H7 (cell line): ENCODE measurements at places on chromosomes 12 and 14.
A peak's percentile ranks its signal among the peaks of the same experiment; 100 is the strongest.

GRCh38 chr14:72643317-72643801 is 250.5 kb downstream of the DPF3 start:
- no peak for DNase-seq

- DNase-seq = no peak
Observed at GRCh38 chr14:77225892-77226557, 44.4 kb downstream of the TMEM63C start.

GRCh38 chr12:16530268-16530850 is 75.6 kb downstream of the LMO3 start:
- DNase-seq = no peak

DNA sequence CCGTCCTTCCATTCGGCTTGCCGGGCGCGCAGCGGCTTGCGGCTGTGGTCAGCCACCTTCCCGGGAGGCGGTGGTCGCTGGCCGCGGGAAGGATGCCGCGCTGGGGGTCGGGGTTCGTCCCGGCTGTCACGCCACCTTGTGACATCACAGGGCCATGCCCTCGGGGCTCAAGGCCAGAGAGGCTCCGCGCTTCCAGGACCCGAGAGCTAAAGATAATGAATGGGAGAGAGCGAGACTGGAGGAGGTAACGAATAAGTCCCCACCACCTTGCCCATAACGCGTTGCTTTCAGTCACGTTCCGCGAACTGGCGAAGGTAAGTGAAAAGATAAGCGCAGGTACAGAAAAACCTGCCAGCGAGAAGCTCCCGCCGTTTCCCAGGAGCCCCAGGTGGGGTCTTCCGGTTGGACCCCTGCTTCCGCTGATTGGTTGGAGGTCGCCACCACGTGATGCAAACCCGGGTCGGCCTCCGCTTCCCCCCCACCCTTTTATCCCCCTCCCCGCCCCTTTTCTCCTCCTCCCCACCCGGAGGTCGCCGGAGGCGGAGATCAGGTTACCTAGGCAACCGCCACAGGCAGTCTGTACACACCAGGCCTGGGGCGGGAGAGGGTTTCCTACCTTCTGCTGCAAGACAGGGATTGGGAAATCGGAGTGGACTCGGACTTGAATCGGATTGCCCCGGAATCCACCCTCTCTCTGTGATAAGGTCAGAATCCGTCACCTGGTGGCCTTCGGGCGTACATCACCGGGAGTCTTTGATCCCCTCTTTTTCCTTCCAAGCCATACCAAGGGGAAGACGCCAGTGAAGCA is at the start of gene LRRC9:
Gene LRRC9 (plus strand): TSS at position 575 of the 808 bp plus-strand sequence.
- peak; percentile 88 for DNase-seq

GRCh38 chr12:87332987-87333726 is 696.0 kb downstream of the C12orf50 start:
- no peak for DNase-seq

- no peak for DNase-seq
Observed at GRCh38 chr14:63764103-63764502, 36.2 kb upstream of the SGPP1 start.

GRCh38 chr14:101022121-101022520 is 118.6 kb upstream of the RTL1 start:
- no peak for DNase-seq

- DNase-seq = no peak
Observed at GRCh38 chr14:36591482-36591881, 9.1 kb upstream of the NKX2-8 start.

- no peak for DNase-seq
Observed at GRCh38 chr12:29225834-29226233, 76.8 kb downstream of the FAR2 start.

GRCh38 chr12:95805864-95806671 is 15.5 kb upstream of the NTN4 start:
- no peak for DNase-seq

DNA sequence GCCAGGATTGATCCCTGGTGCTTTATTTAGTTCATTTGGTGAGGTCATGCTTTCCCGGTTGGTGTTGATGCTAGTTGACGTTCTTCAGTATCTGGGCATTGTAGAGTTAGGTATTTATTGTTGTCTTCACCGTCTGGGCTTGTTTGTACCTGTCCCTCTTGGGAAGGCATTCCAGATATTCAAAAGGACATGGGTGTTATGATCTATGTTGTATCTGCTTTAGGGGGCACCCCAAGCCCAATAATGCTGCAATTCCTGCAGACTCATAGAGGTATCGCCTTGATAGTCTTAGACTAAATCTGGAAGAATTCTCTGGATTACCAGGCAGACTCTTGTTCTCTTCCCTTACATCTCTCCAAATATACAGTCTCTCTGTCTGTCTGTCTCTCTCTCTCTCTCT is 42.1 kb downstream of the AK7 start:
- DNase-seq = no peak

- DNase-seq = no peak
Observed at GRCh38 chr12:94954029-94954685, 49.3 kb downstream of the NDUFA12 start.

GRCh38 chr14:95472819-95473251 is 43.6 kb downstream of the SYNE3 start:
- DNase-seq = no peak

DNA sequence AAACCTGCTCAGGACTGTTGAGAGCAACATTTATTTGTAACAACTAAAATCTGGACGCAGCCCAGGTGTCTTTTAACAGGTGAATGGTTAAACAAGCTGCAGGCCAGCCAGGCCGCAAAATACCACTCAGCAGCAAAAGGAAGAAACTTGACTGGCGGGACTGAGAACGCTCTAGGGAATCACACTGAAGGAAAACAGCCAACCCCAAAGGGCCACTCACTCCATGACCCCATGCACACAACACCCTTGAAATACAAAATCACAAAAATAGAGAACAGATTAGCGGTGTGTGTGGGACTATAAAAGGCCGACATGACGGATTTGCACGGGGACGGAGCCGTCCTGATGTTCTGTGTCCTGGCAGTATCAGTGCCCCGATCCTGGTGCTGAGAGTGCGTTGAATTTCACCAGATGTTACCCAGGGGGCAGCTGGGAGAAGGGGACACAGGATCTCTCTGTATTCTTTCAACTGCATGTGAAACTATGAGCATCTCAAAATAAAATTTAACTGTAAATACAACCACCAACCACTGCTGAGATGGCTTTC is 23.0 kb downstream of the VPS37B start:
- DNase-seq = no peak

DNA sequence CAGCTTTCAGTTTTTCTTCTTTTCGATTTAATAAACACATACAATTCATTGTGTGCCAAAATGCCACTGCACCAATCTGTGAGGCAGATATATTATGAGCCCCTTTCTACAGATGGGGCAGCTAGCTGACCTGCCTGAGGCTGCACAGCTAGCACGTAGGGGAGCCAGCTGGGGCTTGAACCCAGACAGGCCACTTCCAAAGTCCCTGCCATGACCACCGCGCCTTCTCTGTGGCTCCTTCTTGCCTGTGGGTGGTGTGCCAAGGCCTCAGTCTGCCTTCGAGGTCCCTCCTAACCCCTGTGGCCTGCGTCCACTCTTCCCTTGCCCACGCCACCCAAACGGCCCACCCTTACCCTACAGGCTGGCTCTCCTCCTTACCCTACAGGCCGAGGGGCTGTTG is 16.2 kb downstream of the FAM222A start:
- no peak for DNase-seq

GRCh38 chr12:38516418-38516817 is 199.8 kb downstream of the ALG10B start:
- no peak for DNase-seq

GRCh38 chr14:87676814-87677437 is 316.1 kb downstream of the GALC start:
- DNase-seq = no peak

DNA sequence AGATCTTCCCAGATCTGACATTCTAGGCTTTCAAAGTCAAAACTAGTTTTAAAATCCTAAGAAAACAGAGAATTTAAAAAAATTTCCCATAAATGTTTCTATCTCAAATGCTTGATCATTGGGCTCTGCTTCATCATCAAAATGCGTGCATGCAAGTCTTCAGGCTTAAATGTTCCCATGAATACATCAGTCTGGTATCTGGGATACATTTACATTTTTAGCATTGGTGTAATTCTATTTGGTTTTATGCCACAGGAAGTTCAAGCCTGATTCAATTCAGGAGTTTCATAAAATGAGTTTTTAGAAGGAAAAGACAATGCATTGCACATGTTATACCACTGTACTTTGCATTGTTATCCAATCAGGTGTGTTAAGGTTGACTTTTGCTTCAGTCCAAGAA is 336.4 kb downstream of the PCNX1 start:
- DNase-seq = no peak

DNA sequence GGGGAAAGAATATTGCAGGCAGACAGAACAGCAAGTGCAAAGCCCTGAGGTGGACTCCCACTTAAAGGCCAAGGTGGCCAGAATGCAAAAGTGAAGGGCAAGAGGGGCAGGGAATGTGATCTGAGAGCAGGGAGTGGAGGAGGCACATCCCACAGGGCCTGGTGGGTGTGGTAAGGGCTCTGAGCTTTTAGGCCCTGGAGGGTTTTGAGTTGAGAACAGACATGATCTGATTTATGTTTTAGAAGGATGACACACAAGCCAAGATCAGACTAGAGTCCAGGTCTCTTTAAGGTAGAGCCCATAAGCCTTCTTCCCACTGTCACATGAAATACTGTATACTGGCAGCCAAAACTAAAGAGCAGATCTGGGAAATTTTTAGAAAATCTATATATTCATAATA is 162.5 kb downstream of the SLC38A4 start:
- no peak for DNase-seq

DNA sequence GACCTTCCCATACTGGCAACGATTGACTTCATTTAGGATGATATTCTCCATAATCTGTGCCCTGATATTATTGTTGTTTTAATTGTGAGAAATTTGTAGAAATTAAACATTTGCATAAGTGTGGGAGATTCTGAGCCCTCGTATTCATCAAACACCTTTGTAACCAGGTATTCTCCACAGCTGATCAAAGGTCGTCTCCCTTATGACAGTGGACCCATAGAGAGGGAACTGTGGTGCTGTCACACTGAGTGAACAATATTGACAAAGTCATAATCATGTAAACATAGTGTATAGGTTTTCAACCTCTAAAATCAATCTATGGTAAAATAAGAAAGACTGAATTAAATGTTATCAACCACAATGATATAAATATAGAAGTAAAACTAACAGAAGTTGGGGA is 14.9 kb upstream of the PLEKHG3 start:
- DNase-seq = no peak

DNA sequence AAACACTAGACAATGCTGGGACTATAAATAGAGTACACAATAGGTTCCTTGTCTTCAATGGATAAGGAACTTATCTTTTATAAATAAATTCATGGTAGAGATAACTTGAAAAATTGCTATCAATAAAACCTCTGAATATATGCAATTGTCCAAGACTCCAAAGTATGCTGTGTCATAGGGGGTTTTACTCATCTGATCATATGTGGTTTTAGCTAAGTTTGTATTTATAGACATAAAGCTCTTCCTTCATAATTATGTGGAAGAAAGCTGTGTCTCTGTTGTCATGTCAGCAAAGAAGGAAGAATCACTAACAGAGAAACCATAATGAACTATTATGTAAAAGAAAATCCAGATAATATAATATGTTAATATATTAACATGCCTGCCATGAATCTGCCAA is 111.5 kb upstream of the ATXN7L3B start:
- DNase-seq = no peak

- DNase-seq = no peak
Observed at GRCh38 chr12:67155863-67156262, 113.3 kb upstream of the CAND1 start.

GRCh38 chr14:70807898-70808415 is 1.4 kb downstream of the MAP3K9 start:
- DNase-seq = peak; percentile 70

DNA sequence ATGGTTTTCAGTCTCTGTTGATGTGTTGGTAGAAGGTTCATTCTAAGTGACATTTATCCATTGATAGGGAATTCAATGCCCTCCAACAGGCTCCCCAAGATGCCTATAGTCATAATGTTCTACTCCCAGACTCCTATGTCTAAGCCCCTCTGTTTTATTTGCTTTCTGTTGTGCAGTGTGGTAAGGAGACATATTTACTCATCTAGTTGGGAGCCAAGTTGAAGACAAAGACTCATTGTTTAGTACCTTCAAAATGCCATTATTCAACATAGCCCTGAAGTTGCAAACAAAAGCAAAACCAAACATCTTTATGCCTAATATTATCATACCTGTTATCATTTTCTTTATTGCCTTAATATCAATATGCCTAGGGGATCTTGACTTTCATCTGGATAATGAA is 302.1 kb downstream of the RMST start:
- DNase-seq = no peak

GRCh38 chr12:95244350-95244749 is 26.7 kb downstream of the VEZT start:
- DNase-seq = no peak

- no peak for DNase-seq
Observed at GRCh38 chr12:50507474-50507838, 2.7 kb downstream of the DIP2B start.

DNA sequence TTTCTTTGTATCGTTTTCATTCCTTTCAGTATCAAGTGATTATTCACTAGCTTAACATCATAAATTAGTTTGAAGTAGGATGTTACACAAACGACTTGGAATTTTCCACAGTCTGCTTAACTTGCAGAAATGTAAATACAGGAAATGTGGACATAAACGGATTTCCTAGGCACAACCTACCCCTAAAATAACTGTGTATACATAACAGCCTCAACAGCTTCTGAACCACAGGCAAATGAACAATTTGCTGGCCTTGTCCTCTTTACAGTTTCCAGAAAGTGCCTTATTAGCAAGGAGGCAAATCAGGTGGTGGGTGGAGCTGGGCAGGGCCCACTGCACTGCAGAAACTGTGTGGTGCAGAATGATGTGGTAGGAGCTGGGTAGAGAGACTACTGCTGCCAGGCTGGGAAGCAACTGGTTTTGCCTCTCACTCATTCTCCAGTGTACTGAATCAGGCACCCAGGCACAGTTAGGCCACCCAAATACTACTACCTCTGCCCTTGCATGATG is 14.1 kb downstream of the DRAM1 start:
- no peak for DNase-seq

- no peak for DNase-seq
Observed at GRCh38 chr14:32366256-32366879, 37.3 kb downstream of the AKAP6 start.

GRCh38 chr14:72887514-72887913 is 6.4 kb downstream of the DPF3 start:
- DNase-seq = peak; percentile 39

- DNase-seq = no peak
Observed at GRCh38 chr12:85807730-85808129, 28.5 kb downstream of the RASSF9 start.

DNA sequence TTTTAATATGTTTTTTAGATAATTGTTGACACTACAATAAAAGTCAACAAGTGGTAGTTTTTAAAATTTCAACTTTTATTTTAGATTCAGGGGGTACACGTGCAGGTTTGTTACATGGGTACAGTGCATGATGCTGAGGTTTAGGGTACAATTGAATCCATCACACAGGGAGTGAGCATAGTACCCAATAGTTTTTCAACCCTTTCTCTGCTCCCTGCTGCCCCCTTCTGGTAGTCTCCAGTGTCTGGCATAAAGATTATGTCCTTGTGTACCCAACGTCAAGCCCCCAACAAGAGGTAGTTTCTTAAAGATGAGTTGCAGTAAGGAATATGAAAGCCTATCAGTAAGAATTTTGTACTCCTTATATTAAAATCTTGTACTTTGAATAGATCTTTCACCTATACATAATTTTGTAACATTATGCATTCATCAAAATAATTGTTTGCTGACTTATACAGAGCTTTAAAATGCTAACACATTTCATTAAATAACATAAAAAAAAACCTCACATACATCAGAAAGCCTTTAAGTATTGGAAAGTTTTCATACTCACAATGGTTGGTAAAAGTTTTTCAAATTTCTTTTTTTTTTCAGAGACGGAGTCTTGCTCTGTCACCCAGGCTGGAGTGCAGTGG is 5.4 kb upstream of the RALGAPA1 start:
- peak; percentile 56 for DNase-seq
